ENCODE measurements at places on chromosomes 16 and 17. TPM values are rescaled to one million over a fixed set of nuclear protein-coding genes. Genes with fewer than 3 reads are reported as not detected.
A peak's percentile ranks its signal among the peaks of the same experiment; 100 is the strongest.

- peak; percentile 33 for DNase-seq
These were observed 340.3 kb upstream of the CDH5 start for GRCh38 chr16:66026211-66026610.

DNA sequence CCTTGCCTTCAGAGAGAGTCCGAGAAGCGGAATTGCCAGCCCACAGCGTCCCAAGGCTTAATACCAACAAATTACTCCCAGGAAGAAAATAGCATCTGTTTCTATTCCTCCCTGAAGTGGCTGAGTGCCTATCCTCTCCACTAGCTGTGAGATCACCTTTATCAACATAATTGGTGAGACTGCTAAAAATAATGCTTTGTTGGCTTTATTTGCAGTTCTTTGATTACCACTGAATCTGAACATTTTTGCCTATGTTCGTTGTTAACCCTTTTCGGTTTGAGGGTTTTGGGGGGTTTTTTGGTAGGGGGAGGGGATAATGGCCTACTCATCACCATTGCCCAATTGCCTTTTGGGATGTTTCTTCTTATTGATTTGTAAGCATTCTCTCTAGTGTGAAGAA, 31.0 kb downstream of the MMP15 start:
- no peak for DNase-seq

- no peak for DNase-seq
These were observed 37.5 kb downstream of the DHRS7B start for GRCh38 chr17:21164216-21164615.

DNA sequence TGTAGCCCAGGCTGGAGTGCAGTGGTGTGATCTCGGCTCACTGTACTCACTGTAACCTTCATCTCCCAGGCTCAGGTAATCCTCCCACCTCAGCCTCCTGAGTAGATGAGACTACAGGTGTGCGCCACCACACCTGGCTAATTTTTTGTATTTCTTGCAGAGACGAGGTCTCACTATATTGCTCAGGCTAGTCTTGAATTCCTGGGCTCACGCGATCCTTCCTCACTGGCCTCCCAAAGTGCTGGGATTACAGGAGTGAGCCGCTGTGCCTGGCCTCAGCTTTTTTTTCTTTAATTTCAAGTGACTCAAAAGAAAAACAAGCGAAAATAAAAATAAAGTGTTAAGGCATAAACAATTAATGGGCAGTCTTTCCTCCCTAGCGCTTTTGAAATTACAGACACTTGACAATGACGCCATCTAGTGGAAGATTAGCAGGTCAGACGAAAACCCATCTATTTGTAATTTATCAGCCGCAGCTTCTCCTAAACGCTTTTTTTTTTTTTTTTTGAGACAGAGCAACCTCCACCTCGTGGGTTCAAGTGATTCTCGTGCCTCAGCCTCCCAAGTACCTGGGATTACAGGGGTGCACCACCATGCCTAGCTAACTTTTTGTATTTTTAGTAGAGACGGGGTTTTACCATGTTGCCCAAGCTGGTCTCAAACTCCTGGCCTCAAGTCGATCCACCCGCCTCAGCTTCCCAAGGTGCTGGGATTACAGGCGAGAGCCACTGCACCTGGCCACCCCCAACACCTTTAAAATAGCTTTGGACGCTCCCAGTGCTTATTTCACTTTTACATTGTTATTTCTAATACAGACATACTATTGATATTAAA, 28.1 kb upstream of the PECAM1 start:
- DNase-seq: peak; percentile 61

GRCh38 chr17:82400206-82400605, 17.9 kb upstream of the HEXD start:
- DNase-seq: no peak

DNA sequence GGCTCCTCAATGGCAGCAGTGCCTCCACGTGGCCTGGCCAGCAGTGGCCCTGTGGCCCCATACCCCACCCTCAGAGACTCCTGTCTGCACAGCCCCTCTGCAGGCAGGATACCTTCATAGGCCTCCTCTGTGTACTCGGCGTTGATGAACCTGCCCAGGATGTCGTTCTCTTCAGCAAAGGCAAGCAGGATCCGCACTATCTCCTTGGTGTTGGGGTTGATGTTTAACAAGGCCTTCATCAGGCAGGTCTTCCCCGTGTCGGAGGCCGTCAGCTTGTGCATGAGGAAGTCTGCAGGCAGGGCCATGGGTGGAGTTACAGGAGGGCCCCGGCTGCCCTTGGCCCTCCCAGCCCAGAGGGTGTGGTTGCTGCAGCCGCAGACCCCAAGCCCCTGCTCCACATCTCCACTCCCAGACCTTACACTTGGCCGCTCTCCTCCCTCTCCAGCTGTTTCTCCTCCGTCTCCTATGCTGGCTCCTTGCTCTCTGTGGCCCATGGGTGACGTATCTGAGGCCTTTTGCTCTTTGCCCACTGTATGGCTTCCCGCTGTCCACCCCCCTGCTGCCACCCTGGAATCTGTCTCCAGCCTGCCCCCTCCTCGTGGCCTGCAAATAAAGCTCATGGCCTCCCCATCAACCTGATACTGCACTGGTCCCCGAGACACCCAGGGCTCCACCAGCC, 15.1 kb downstream of the TRPV3 start:
- DNase-seq: no peak

GRCh38 chr16:56974549-56975300, 13.0 kb downstream of the CETP start:
- no peak for DNase-seq

GRCh38 chr17:19579192-19579761, 45.6 kb downstream of the SLC47A1 start:
- DNase-seq: no peak

DNA sequence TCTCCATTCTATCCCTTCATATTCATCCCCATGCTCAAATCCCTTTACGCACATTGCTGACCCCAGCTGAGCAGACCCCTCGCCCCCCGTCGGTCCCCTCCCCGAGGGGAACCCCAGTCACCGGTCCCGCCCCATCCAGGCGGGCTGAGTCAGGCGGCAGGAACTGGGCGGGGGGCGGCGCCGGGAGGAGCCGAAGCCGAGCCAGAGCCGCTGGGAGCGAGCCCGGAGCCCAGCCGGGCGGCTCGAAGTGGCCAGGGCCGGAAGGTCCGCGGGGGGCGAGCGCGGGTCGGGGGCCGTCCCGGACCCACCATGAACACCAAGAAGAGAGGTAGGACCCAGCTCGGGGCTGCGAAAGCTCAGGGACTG, 8.6 kb downstream of the RIPOR1 start:
- no peak for DNase-seq

- no peak for DNase-seq
These were observed 3.1 kb upstream of the SETD6 start for GRCh38 chr16:58511933-58512815.

GRCh38 chr17:16293931-16294330, 59.3 kb downstream of the CENPV start:
- DNase-seq: no peak

DNA sequence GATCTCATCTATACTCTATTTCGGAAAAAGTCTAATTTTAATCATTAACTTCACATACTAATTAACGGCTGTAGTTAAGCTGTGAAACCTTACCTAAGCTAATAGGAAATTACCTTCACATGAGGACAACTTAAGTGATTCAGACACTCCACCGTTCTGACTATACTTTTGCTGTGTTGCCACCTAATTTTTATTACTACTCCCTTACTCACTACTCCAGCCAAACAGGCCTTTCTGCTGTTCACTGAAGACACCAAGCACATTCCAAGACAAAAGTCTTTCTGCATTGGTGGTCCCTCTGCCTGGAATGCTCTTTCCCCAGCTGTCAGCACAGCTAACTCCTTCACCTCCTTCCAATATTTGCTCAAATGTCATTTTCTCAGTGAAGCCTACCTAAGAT, 1.3 kb downstream of the CMTR2 start:
- DNase-seq: no peak

- no peak for DNase-seq
These were observed 82.0 kb downstream of the RGS9 start for GRCh38 chr17:65219124-65219523.

DNA sequence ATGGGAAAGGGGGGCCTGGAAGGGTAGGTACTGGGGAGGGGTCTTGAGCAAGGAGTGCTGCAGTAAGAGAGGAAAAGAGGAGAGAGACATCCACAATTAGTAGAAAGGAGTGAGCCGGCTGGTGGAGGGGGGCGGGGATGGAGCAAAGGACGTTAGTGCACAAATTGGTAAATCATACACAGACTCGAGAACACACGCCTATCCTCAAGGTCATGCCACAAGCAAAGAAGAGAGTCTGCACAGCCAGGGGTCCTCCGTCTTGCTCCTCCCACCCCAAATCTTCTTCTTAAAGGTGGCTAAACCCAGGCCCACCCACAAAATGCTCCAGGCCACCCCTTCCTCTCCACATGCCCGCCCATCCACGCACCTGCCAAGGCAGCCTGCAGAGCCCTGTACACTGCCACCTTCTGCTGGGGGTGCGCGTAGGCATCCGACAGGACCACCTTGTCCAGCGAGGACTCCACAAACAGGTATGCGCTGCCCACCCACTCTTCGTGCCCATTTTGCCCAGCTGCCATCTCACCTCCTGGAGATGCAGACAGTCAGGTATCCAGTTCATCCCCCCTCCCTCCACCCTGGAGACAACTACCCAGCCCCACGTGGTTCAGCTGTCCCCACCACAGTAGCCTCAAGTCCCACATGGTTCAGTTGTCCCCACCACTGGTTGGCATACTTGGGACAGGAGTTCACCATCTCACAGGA, 3.4 kb downstream of the TRADD start:
- no peak for DNase-seq

- no peak for DNase-seq
These were observed 31.8 kb upstream of the TMEM132E start for GRCh38 chr17:34547453-34548063.

DNA sequence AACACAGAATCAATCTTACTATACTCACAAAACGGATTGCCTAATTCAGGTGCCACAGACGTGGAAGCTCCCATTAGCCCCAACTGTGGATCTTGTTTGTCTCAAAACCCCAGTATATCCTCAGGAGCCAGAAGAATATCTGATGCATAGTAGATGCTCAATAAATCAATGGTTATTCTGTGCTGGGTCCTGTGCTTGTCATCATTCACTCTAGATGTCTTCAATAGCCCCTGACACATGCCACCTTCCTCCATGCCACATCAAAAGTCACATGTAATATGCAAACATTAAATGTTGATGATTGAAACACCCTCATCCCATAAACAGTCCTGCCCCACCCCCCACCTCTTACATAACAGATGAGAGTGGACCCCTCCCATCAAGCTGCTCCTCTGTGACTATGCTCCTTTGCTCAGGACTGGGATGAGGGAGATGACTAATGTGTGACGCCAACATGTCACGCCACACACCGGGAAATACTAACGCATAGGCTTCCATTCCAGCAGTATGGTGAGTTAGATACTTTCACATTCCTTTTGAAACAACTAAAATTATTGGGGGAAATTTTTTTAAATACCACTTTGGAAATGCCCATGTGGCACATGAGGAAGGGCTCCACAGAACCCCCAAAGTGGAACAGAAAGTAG, 267.6 kb upstream of the SDK2 start:
- DNase-seq: no peak

DNA sequence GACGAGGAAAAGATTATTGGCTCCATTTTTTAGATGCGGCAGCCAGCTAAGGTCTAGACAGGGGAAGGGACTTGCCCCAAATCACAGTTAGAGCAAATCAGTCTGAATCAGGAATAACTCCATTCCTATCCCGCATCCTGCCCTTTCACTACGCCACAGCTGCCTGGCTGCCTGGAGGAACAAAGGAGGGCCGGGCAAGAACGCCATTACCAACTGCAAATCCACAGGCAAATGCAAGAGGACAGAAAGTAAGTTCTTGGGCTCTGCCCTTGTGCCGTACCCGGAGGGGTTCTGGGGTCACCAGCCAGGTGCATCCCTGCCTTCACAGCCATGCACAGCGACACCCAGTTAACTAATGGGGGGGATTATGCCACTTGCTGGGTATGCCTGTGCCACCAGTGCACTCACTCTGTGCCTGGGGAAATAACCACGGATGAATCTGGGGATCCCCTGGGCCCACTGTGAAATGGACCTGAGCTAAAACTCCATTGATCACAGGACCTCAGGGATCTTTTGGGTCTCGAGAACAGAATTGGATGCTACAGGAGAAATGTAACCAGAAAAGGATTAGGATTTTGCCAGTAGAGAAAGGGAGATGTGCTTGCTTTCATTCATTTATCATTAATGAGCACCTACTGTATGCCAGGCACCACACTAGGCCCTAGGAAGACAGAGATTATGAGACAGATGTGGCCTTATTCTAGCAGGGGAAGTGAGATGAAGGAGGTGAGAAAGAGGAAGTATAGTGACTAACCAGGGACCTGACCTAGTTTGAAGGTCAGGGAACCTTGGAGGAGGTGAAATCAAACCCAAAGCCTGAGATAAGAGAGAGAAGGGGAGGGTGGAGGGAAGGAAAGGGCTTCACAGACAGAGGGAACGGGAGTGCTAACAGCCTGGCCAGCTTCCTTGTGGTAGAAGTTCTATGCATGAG, 17.7 kb downstream of the BCL7C start:
- no peak for DNase-seq

ZFP3 gene
- 19.1 TPM for polyA plus RNA-seq

GLP2R gene
- polyA plus RNA-seq: not detected

UBALD2 gene
- 23.1 TPM for polyA plus RNA-seq

FBXL19 gene
- polyA plus RNA-seq: 16.9 TPM

Data from left kidney (tissue), 8 donors.